Fibroblast of skin of left quadriceps (primary cell): ENCODE measurements at places on chromosomes 7 and 10.

DNA sequence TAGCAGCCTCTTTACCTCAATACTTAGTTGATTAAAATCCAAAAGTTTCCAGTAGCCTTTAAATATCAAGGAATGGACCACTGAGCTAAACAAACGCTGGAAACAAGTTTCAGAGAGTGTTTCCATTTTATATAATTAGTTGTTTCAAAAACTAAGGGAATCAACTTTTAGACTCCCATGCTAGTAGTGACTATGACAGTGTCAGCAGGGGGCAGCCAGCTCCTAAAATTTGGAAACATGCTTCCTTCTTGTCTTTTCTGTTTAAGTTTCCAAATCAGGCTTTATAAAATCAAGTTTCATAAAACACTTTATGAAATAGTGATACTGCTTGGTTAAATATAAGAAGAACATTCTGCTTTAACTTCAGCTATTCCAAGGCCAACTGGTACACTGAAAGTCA lies 138.2 kb upstream of the TMEM229A start:
- no peak for DNase-seq

DNA sequence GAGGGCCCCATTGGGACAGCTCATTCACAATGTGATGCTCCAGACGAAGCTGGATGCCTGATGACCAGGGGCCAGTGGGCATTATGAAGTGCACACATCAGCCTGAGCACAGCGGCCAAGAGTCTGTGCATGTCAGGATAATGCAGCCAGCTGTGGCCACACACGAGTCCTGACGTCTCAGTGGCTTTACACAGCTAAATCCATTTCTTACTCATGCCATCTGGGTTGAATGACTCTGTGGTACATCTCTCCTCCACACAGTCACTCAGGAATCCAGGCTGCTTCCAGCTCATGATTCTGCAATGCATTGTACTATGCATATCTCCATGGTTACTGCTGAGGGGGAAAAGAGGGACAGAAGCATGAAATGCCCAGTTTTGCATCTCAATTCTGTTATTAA lies 123.6 kb downstream of the PRLHR start:
- peak; percentile 65 for DNase-seq

DNA sequence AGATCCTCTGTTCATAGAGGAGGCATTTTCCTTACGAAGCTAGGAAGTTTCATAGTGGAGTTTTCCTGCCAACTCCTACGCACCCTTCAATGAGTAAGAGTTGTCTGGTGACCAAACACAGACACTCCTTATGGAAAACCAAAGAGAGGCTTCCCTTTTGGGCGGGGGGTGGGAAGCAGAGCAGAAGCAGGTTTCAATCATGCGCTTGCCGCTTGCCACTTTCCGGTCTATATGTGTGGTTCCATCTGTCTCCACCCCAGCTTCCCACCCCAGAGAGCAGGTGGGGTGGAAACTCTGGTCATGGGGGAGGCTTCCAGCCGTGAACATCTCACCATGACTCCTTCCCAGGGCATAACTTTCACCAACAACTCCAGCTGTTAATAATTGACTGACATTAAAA lies 68.8 kb upstream of the GRB10 start:
- no peak for DNase-seq

GRCh38 chr7:23470330-23471105 lies at the start of gene IGF2BP3:
Gene IGF2BP3, minus strand, starts transcription at chr7:23470491. Its CDS starts 381 bp downstream, at chr7:23470110.
- peak; percentile 97 for DNase-seq

GRCh38 chr10:17212802-17213221 lies 11.3 kb upstream of the TRDMT1 start:
- DNase-seq, result no peak

- no peak for DNase-seq
Observed at GRCh38 chr7:95396136-95397032, at the start of gene PON3. Gene PON3, minus strand, starts transcription at chr7:95396375. Its CDS starts 25 bp downstream, at chr7:95396350.

DNA sequence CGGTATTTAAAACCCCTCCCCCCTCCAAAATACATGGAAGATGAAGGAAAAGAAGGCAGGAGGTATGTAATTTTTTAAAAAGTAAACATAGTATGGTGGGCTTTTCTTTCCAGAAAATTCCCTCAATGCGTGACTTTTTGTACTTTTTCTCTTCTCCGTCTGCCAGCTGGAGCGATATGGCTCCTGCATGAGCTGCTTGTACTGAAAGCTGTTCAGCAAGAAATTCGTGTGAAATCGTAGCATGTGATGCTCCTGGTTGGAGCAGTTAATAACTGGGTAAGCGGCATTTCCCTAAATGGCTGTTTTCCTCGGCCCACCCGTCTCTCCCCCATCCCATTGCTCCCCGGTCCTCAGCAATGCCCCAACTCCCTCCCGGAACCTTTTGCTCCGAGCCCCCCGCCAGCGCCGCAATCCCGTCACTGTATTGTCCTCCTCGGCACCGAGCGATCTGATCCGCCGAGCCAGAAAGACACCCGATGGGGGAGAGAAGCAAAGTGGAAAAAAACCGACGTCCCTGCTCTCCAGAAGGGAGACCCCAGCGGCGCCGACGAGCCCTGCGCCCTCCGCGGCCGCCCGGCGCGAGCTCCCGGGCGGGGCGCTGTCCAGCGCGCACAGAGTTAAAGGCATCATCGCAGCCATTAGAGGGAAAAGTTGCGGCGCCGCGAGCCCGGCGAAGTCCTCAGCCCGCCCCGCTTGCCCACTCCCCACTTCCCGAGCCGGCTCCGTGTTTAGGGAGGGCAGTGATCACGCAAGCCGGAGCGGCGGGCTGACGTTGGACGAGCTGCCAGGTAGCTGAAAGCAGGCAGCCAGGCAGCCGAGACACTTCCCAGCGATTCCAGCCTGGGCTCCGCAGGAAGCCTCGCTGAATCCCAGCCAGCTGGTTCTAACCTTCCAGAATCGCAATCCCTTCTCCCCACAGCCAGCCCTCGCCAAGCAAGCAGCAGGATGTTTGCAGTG lies at the start of gene VSTM2A:
Gene VSTM2A (plus strand): TSS at position 707 of the 957 bp plus-strand sequence. CDS start 356 bp downstream, outside the sequence.
- DNase-seq, result no peak

GRCh38 chr7:157248659-157249058 lies 88.1 kb upstream of the DNAJB6 start:
- DNase-seq, result no peak

DNA sequence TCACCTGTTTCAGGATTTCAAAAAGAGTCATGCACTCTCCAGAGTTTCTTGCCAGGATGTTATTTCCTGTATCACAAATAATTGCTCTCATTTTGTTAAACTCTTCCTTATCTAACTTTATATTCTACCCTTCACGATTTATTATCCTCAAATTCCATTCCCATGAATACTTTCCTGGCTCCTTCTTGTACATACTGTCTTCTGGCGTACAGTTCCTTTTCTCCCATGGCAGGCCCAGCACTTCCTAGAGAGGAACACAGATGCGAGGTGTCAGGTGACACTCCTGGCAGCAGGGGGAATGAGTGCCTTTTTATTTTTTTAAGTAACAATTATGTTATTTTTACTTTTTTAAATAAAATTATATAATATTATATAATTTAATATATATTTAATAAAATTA lies 411.9 kb downstream of the TFEC start:
- DNase-seq, result peak; percentile 78

DNA sequence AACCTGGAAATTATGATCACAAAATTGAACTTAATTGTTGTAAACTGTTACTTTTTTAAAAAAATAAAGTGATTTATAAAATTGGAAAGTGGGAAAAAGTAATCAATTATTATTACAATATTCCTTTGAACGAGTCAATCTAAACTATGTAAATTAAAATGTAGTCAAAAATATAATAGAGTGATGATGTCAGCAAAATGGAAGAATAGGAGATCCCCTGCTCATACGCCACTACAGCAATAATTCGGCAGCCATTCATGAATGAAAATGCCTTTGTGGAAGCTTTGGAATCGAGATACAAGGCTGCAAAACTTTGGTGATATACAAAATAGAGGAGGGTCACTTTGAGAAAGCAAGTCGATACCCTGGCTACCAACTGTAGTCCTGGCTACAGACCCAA lies 36.4 kb upstream of the PCDH15 start:
- DNase-seq, result no peak

DNA sequence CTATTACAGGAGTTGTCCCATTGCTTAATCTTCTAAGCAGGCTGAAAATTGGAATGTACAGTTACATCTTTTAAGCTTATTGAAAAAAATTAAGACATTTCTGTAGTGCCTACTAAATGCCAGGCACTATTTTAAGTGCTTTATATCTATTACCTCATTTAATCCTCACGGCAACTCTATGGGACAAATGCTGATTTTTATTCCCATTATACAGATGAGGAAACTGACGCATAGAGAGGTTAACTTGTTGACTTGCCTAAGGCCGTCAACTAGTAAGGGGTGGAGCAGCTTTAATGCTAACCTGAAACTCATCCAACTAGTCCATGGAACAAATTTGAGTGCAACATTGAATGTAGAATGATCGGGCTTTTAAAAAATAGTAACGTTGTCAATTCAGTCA lies 2.5 kb downstream of the ZKSCAN1 start:
- no peak for DNase-seq

GRCh38 chr10:80596391-80597257 lies 58.9 kb downstream of the SH2D4B start:
- DNase-seq, result peak; percentile 4

GRCh38 chr7:140617081-140617480 lies 23.5 kb downstream of the DENND2A start:
- DNase-seq, result no peak

- no peak for DNase-seq
Observed at GRCh38 chr10:15842556-15843169, 17.6 kb downstream of the MINDY3 start.

DNA sequence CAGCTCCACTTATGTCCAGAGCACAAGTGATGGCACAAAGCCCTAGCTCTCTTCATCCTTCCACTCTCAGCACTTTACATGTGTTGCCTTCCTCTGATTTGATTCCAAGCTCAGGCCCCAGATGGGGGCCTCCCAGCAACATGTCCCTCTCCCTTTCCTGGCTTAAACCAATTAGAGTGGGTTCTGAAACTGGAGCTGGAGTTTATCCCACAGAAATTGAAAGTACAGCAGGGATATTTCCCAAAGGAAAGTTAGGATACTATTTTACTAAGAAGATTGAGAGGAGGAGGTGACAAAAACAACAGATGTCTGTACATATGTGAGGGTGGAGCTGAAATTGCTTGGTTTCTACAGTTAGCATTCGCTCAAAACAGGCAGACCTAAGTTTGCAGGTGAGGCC lies 724.6 kb downstream of the AUTS2 start:
- no peak for DNase-seq

- DNase-seq, result no peak
Observed at GRCh38 chr10:117163061-117163953, 25.2 kb upstream of the VAX1 start.

GRCh38 chr10:20202337-20202736 lies 386.1 kb downstream of the PLXDC2 start:
- DNase-seq, result no peak

GRCh38 chr10:129622736-129623135 lies 155.7 kb downstream of the MGMT start:
- DNase-seq, result no peak

GRCh38 chr10:56068040-56068439 lies 293.0 kb downstream of the ZWINT start:
- DNase-seq, result no peak
